ENCODE measurements at places on chromosomes 1 and 21.

- DNase-seq = no peak
Measured at GRCh38 chr21:43885721-43886120, 20.7 kb downstream of the AGPAT3 start.

DNA sequence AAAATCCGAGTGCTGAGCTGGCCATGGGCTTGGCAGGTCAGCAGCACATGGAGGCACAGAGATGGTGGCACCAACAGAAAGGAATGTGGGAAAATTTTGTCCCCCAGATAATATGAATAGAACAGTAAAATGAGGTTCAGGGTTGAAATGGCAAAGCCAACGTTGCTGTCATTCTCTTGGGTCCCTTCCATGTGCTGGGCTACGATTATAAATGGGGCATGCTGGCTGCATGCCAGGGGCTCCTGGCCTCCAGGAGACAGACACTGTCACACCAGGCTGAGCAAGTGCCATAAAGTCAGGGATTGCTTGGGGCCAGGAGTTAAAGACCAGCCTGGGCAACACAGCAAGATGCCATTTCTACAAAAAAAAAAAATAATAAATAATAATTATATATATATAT lies 77.1 kb downstream of the TOMM20 start:
- no peak for DNase-seq

DNA sequence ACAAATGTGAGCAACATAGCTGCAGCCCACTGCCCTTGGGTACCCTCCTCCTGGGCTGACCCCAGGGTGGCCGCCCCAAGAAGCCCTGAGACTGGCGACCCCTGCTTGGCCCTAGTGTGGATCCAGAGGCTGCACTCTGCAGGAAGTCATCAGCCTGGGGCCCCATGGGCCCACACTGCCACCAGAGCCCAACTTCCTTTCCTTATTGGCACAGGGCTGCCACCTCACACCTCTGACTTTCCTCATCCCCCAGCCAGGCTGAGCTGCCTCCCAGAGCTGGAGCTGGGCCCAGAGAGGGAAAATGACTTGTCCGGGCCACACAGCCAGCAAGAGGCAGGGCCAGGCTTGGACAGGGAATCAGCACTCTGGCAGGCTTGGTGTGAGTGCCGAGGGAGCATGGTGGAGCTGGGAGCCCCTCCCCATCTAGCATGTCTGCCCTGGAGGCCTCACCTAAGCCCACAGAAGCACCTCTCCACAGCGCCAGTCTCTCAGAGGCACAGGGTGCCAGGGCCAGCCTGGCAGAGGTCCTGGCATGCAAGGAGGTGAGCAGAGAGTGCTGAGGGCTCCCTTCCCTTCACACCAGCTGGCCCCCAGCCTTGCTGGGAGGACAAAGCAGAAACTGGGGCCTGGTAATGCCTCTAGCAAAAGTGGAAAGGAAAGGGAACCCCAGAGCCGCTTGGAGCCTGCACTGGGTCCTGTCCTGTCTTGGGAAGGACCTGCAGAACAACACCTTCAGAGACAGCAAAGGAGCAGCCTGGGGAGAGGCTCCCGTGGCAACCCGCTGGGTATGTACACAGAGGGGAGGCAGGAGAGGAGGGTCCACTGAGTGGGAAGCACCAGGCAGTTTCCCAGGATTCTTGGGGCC lies 3.2 kb downstream of the RAP1GAP start:
- no peak for DNase-seq

DNA sequence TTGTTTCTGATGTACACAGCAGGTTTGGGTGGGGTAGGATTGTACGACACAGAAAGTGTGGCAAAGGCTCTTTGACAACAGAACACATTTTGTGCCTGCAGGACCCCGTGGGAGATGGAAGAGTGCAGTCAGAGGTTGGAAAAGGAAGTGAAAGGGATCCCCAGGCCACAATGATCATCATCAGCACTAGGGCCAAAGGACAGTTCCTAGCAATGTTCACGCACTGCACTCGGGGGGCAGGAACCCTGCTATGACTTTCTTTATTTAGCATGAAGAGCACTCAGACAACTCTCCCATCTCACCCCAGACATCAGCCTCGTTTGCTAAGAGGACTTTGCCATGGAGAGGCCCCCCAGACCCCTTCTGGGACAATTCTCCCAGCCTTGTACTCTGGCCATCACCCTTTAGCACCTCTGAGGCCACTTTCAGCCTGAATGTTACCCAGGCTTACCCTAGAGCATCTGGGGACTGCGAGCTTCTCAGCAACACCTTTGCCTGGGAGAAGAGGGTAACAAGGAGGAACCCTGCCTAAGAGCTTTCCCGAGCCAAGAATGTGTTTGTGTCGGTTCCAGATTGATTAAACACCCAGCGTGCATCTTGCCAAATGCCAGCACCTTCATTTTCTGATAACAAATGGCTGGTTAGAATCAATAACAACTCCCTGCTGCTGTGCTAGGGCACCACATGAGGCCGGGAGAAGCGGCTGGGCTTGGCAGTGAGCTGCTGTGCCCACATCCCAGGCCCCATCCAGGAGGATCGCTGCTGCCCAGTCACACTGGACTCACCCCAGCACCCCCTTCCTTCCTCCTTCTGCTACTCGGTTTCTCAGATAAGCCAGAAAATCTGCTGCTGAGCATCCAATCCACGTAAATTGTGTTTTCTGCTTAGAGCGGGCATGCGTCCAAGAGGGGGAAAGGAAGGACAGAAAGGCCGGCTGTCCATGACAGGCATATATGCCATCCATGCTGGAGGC lies 633.1 kb downstream of the AJAP1 start:
- no peak for DNase-seq

DNA sequence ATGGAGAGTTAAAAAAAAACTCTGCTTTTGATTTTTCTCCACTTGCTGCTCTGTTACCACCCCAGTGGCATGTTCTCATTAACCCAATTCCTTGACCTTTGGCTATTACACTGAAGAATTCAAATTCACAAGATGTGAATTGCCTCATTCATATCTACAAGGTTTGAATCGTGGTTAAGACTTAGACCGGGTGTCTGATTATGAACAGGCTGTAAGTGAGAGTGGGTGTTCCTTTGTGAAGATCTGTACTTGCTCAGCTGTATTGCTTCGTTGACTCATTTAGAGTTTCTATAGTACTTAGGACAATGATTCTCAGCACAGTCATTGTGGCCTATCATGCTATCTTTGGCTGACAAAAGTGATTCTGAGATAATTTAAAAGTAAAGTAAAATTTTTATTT lies 36.4 kb downstream of the DNM3 start:
- DNase-seq = peak; percentile 2

DNA sequence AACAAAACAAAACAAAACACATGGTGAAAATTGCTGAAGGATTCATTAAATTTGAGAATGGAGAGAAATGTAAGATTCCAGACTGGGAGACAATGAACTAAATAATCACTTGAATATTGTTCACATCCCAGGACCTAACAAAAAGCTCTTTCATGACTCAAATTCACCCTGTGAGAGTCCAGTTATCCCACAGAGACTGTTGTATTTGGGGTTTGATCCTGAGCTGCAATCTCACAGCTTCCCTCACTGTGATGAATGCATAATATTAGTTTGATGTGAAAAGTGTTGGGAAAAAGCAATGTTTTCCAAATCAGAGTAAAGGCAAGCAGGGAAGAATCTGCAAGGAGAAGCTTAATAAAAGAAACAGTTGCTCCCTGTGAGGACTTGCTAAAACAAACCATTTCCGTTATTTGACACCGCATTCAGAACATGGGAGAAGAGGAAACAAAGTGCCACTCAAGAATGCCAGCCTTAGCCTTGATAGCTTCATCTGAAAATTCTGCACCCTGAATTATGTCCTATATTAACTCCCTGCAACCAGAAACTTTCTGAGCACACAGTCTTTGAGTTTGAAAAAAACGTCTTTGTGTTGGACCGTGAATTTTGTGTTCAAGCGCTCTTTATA lies 208.8 kb downstream of the DAB1 start:
- no peak for DNase-seq

GRCh38 chr1:118132000-118132399 lies 53.0 kb downstream of the SPAG17 start:
- DNase-seq = no peak

GRCh38 chr1:156026588-156026987 lies 5.8 kb upstream of the SSR2 start:
- no peak for DNase-seq

DNA sequence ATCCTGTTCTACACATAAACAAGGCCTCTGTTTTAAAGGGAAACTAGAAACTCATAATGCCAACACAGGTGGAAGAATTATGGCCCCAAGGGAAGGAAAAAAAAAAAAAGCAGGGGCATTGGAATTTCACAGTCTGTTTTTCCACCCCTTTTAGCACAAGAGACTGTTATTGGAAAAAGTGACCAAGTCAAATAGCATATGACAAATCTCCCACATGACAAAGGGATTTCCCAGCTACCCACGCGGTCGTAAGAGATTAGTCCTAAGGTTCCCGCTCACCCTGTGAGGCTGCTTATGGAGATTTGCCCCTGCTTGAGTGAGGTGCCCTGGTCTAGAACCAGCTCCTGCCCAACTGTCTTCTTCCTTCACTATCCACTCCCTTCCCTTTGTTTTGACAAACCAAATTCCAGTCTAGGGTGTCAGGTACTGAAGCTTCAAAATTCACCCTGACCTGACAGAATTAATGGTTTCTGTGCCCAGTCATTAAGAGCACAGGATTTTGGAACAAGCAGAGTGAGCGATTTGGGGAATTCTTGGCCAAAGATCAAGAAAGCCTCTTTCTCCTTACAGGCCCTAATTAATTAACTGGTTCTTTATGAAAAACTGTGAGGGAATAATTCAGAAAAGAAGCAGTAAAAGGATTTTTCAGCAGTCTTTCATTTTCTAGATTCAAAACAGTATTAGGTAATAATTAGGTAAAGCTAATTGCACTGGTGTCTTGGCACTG lies 107.3 kb downstream of the NMNAT2 start:
- no peak for DNase-seq
